NCI-H1436 (cell line): ENCODE measurements at places on chromosomes 1 and 21.
A peak's percentile ranks its signal among the peaks of the same experiment; 100 is the strongest.

DNA sequence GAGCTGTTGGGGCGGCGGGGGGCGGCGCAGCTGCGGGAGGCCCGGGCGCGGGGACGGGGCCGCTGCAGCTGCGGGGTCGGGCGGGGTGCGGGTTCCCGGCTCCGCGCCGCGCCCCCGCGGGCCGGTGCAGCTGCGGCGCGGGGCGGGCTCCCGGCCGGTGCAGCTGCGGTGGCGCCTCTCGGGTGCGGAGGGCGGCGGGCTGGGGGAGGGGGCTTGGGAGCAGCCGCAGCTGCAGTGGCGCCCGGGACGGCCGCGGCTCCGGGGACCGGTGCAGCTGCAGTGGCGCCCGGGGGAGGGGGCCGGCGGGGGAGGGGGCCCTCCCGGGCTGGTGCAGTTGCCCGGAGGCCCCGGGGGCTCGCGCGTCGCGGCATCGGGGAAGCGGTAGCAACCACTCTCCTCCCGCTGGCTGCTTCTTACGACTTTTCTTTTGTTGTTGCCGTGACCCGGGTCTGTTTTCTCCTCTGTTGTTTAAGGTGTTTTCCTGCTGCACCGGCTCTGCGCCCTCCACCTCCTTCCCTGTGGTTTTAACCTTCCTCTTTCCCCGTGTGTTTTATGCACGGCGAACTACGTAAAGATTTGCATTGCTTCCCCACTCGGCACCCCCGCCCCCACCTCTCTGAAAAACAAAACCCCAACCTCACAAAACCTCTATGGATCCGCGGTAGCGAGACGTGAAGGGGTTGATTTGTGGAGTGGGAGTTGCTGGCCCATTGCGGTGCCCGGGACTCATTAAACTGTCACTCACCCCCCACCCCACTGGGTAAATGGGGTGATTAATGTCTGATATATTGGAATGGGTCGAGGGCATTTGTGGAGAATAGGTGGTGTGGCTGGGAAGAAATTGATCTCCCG, 1.7 kb upstream of the ZBTB18 start:
- peak; percentile 20 for DNase-seq

GRCh38 chr1:210706246-210706645, 377.5 kb downstream of the HHAT start:
- no peak for DNase-seq

DNA sequence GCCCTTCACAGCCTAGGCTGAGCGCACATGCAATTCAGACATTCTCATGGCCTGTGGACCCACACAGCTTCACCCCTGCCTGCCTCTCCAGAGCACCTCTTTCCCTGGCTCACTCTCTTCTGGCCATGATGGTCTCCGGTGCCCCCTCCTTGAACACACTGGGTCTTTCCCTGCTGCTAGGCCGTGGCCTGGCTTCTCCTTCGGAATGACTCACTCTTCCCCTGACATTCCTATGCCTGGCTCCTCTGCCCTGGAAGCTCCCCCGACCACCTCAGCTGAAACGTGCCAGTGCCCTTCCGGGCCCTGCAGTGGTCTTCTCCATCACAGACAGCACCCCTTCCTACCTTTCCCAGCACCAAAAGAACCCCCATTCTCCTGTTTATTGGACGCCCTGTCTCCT, 28.3 kb downstream of the EPHA8 start:
- no peak for DNase-seq

- no peak for DNase-seq
Observed at GRCh38 chr1:111202366-111202706, 1.9 kb upstream of the DENND2D start.

DNA sequence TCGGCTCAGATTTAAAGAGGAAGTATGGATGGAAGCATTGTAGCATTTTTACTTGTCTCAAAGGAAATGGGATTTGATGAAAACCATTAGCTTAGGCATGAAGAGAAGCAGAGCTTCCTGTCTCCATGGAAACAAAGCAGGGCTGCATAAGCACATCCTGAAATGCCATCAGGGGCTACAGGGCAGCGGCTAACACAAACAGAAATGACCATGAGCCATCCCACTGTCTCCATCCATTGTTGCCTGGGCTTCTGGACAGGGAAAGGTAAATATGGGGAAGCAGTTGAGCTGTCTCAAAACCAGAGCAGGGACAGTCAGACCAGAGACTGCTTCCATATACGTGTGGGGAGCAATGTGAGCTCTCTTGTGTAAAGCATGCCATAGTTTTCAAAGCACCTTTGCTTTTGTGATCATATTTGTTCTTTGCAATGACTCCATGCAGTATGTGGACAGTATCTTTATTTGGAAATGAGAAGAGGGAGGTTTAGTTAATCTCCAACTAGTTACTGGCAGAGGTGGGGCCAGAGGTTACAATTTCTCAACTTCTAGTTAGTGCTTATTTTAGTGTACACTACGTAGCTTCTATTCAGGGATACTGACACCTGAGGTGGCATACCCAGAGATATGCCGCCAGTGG, 176.1 kb downstream of the CACNA1E start:
- no peak for DNase-seq

GRCh38 chr1:147840909-147841308, 61.7 kb upstream of the GJA8 start:
- no peak for DNase-seq

DNA sequence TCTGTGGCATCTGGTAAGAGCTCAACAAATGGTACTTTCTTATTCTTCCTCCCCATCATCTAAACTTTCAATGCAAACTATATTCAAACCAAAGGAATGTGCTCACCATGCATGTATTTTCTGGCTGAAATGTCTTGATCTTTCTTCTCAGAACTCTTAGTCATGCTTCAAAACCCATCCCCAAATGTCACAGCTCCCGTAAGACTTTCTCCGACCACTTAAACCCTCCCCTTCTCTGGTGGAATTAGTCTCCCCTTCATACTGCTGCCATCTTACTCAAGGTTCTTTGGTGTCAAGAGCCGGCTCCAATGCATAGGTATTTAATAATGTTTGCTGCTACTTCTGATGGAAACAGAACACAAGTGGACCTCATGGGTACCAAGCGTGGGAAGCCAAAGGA, 538.1 kb downstream of the MATN1 start:
- DNase-seq, result no peak

DNA sequence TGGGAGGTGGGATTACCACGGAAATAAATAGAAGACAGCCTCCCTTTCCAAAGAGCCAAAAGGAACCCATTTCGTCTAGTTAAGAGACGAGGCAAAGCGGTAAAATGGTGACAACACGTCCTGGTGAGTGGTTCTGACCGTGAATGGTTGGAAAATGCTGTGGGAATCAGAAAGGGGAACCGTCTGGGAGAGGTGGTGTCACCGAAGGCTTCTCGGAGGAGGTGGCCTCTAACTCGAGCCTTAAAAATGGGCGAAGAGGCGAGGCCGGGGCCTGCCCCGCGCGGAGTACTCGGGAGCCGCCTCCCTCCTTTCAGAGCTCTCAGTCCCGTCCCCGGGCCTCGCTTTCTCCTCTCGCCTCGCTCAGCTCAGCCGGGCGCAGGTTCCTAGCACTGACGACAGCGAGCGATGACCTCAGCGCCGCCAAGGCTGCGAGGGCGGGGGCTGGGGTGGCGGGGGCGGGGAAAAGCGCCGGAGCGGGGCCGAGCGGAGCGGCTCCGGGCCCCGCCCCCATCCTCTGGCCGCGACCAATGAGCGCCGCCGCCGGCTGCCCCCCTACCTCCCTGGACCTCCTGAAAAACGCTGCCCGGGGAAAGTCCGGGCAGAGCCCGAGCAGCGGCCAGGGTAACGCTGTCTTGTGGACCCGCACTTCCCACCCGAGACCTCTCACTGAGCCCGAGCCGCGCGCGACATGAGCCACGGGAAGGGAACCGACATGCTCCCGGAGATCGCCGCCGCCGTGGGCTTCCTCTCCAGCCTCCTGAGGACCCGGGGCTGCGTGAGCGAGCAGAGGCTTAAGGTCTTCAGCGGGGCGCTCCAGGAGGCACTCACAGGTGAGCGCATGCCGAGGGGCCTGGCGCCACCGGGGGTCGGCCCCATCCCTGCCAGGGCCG, at the start of gene BTG2:
TSS of gene BTG2 (plus strand) at position 601 of the 890 bp plus-strand sequence. CDS start at position 689, 88 bp downstream.
- peak; percentile 96 for DNase-seq

- DNase-seq, result no peak
Observed at GRCh38 chr1:33141781-33142180, 40.1 kb downstream of the TRIM62 start.

GRCh38 chr1:221234791-221235190, 355.5 kb downstream of the HLX start:
- no peak for DNase-seq

GRCh38 chr1:156048663-156049258, 4.8 kb downstream of the UBQLN4 start:
- DNase-seq, result no peak

DNA sequence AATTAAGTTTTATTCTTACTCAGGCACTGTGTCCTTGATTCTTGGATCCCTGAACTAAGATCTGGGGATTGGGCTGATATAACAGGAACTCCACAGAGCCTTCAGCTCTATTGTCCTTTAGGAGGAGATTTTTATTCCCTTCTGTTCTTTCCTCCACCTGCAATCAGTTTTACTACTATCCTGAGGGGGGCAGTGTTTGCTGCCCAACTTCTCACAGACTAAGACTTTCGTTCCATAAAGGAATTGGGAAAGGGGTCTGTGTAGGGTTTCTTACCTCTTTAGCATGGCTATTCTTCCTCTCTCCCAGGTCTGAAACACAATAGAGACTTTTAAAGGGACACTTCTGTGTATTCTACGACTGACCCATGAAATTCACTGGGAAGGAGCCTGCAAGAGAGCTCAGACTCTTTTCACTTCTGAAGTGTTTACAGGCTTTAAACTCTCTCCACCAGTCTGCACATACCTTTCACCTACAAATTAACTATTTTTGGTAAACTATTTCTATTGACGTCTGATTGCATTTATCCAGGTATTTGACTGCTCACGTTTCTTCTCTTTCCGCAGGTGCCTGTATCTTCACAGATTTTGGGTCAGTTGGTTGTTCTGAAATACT, 103.3 kb upstream of the DEPDC1 start:
- no peak for DNase-seq

DNA sequence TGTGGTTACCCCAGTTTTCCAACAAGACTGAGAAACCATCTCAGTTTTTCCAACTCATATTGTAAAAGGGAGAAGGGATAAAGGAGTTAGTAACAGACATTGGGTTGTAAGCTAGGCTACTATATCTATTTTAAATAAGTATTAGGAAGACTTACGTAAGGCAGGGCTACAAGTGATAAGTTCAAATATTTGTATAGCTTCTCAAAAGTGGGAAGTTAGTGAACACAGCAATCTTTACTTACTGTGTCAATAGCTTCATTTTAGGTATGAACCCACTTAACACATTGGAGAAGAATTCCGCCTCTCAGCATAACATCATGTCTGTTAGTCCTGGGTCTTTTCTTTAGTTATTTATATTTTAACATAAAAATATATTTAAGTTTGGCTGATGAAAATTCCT, 320.1 kb downstream of the TPR start:
- DNase-seq, result no peak

- no peak for DNase-seq
Observed at GRCh38 chr21:33033094-33033951, 7.6 kb downstream of the OLIG2 start.

DNA sequence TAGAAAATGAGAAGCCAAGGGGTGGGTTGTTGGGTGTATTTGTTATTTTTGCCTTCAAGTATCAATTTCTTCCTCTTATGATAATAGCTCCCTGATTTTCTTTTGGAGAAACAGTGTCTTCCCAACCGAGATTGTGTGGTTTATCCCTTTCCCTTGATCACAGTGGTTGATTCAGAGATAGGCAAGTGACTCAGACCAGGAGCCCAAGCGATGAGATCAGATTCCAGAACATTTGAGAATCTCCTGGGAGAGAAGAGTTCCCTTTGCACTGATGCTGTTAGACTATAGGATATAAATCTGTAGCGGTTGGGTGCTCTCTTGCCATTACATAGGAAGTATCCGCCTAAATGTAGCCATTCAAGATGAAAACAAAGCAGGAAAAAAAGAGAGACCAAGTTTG, 90.1 kb upstream of the WDR26 start:
- no peak for DNase-seq

- DNase-seq, result no peak
Observed at GRCh38 chr21:14943616-14944015, 121.2 kb downstream of the NRIP1 start.
